Mesenteric fat pad (tissue), 1 donor: ENCODE measurements at places on chromosomes 7 and 10. TPM values are rescaled to one million over a fixed set of nuclear protein-coding genes. Genes with fewer than 3 reads are reported as not detected.

DNA sequence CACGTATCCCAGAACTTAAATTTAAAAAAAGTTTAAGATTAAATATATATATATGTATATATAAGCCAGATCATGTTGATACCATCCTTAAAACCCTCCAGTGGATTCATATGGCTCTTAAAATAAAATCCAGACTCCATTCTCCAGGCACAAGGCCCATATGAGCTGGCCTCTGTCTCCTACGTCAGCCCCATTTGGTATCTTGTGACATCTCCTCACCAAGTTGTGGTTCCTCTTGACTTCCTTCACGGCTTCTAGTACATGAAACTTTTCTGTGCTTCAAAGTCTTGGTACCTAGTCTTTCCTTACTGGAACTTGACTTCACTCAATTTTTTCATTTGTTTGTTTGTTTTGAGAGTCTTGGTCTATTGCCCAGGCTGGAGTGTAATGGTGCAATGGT is 61.3 kb downstream of the PRLHR start:
- DNase-seq: no peak

- DNase-seq: no peak
These were observed 271.6 kb downstream of the GFRA1 start for GRCh38 chr10:116001262-116001857.

The TEX47 gene
- not detected for total RNA-seq

GRCh38 chr7:51029131-51029530 is 246.4 kb upstream of the GRB10 start:
- no peak for DNase-seq

The UNCX gene
- total RNA-seq: not detected

- no peak for DNase-seq
These were observed at the start of gene ST7 for GRCh38 chr7:116953372-116953905. TSS of gene ST7 (plus strand) at chr7:116953501. CDS start at chr7:116953541, 40 bp downstream.

GRCh38 chr10:5467207-5467535 is 32.2 kb downstream of the CALML5 start:
- DNase-seq: no peak

The ANKRD22 gene
- 0.80 TPM for total RNA-seq

DNA sequence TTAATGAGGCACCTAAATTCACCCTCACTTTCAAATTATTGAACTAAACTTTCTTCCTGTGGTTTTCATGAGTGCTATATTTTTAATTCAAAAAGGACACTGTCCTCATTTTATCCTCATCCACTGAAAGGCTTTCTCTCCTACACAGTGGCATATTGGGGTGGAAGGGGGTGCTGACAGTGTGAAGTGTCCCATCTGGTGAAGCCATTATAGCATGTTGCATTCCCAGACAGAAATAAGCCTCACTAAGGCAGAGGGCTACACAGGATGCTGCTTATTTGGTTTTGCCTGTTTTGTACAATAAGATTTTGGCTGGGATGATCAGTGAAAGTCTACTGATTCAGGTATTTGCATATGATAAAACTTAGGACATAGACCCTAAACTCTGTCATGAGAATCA is 82.4 kb upstream of the INHBA start:
- no peak for DNase-seq

- no peak for DNase-seq
These were observed 59.3 kb downstream of the OSBPL3 start for GRCh38 chr7:24920451-24921361.

GRCh38 chr10:20100171-20100570 is 283.9 kb downstream of the PLXDC2 start:
- no peak for DNase-seq

DNA sequence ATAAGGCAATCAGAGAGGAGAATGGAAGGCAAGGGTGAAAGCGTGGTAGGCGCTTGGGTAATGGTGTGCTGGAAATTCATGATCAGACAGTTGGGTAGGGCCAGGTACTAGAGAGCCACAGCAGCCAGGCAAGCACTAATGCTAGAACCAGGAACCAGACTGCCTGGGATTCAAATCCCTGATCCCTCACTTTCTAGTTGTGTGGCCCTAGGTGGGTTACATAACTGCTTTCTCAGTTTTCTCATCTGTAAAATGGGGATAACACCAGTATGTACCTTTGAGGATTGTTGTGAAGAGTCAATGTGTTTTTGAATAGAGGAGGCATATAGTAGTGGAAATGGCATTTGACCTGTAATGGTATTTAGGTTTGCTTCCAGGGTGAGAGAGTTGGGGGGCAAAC is 225.9 kb downstream of the LRMDA start:
- no peak for DNase-seq

DNA sequence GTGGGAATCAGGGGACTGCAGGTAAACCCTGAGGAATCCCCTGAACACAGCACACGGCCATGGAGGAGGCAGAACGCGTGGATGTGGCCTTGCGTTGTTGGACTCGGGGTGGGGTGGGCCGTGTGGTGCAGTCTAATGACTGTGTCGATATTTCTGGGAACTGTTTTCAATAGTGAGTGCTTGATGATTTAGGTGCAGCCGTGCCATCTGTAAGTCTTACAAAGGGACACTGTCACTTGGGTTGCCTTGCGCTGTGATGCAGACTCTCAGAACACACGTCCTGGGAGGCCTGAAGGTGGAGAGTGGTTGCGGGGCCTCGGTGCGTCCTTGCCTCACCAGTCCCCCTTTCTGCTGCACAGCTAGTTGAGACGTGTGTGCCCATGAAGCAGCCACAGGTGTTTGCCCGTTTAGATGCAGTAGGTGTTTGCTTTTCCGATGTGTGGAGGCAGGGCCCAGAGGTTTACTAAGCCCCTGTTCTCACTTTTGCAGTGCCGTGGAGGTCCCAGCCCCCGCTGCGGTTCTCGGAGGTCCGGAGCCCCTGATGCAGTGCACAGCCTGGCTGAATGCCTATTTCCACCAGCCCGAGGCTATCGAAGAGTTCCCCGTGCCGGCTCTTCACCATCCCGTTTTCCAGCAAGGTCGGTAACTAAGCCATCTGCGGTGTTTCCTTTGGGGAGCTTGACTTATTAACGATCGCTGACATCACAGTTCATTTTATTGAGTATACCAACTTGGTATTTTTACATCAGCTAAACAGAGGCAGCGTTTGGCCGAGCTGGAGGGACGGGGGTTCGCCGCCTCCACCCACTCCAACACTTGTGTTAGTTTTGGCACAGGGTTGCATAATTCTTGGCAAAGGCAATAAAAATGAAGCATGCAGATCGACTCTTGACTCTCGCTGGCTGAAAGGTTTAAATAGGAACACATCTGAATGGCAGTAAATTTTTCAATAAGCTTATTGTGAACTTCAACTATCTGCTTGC is 240.7 kb downstream of the MGMT start:
- DNase-seq: no peak

DNA sequence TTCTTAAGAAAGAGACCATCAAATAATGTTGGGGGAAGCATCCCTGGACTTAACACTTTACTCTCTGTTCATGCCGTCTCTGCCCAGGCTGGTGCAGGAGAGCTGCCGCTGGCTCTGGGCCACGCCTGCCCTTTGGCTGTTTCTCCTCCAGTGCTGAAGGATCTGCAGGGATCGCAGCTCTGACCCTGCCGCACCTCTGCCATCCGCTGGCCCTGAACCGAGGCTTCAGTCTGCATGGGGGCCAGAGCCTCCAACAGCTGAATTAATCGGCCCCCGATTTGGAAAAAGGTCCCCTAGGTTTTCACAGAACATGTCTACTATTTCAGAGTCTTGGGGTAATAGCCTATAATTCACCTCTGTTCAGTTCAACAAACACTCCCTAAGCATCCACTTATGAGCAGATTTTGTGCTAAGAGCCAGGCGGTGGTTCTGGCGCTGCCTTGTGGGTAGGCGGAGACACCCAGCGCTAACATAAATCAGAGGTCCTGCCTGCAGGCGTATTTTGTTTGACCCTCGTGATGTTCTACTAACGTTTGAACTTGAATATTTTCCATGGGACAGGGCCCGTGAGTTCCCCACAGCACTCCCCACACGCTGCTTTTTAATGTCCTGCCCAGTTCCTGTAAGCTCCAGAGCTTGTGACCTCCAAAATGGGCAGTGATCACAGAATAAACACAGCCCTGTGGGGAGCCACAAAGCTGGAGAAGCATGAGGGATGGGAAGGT is 99.0 kb downstream of the DYNC2I1 start:
- DNase-seq: peak; percentile 83

The HACD1 gene
- 18.0 TPM for total RNA-seq
